ENCODE measurements at places on chromosomes 13 and 19. TPM values are rescaled to one million over a fixed set of nuclear protein-coding genes. Genes with fewer than 3 reads are reported as not detected.

GRCh38 chr13:35594096-35594495 lies 117.6 kb upstream of the MAB21L1 start:
- no peak for DNase-seq

GRCh38 chr13:100339411-100339940 lies 249.1 kb downstream of the GGACT start:
- no peak for DNase-seq

- no peak for DNase-seq
Observed at GRCh38 chr13:20460761-20461160, 64.9 kb downstream of the CRYL1 start.

GRCh38 chr19:33388725-33389420 lies 15.4 kb downstream of the CEBPG start:
- DNase-seq: no peak

- DNase-seq: no peak
Observed at GRCh38 chr13:91238036-91238435, 109.5 kb upstream of the MIR17HG start.

DNA sequence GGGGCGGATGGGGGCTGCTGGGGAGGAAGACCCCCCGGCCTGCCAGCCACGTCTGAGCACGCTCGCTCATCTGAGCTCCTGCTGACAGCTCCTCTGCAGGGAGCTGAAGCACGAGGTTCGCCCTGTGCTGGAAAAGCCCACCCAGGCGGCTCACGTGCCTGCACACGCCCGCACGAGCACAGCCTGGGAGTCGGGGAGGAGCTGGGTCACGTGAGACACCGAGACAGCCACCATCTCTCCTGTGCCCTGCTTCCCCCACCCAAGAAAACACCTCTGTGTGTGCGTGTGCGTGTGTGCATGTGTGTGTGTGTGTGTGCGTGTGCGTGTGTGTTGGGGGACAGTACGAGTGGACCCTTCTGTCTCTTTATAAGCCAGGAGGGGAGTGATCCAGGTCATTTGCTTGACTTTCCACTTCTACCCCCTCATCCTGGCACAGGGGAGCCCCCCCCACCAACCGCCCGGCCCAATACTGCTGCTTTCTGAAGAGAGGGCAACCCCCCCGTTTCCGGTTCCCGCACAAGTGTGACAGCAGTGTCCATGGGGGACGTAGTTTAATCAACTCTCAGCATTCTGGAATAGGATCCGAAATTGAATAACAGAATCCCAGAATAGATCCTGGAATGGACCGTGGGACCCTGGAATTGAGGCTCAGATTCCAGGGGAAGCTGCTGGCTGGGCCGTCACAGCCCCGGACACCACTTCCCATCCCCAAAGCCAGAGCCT lies 42.5 kb downstream of the CELF5 start:
- DNase-seq: no peak

- peak; percentile 23 for DNase-seq
Observed at GRCh38 chr19:1590641-1591397, 1.8 kb downstream of the MBD3 start.

GRCh38 chr13:93116809-93117208 lies 109.8 kb upstream of the GPC6 start:
- no peak for DNase-seq

DNA sequence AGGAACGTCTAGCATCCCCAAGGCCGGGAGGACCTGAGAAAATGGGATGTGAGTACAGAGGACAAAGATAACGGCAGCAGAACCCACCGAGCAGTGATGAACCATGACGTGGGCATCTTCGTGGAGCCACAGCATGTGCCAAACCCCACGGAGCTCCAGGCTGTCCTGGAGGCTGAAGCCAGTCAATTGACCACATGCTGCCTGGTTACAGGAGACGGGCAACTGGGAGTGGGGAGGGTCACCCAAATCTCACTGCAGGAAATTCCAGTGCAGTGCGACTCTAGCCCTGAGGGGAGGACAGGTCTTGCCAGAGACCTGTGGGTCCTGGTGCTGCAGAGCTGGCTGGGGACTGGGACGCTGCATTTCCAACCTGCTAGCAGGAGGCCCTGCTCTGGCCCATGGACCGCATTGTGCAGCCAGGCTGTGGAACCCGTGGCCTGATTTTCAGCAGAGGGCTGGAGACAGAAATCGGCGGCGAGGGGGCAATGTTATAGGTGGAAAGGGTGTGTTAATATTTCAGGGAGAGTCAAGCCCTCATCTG lies 3.2 kb upstream of the GRTP1 start:
- DNase-seq: no peak

GRCh38 chr19:44557933-44558332 lies 28.5 kb upstream of the CEACAM20 start:
- no peak for DNase-seq

Gene USPL1
- 14.6 TPM for polyA plus RNA-seq

Gene KCNN1
- polyA plus RNA-seq: 0.18 TPM

Gene SHISA2
- 1.5 TPM for polyA plus RNA-seq

Gene PPM1N
- polyA plus RNA-seq: 0.59 TPM

Gene LILRA1
- polyA plus RNA-seq: not detected

Gene RPL36
- polyA plus RNA-seq: 1,084 TPM

Gene CEACAM3
- not detected for polyA plus RNA-seq

Gene IL12RB1
- not detected for polyA plus RNA-seq

Gene APOC4
- polyA plus RNA-seq: not detected

Gene THSD8
- 2.6 TPM for polyA plus RNA-seq

Gene TMPRSS9
- not detected for polyA plus RNA-seq
